ENCODE measurements at places on chromosomes 13 and 19.
A peak's percentile ranks its signal among the peaks of the same experiment; 100 is the strongest.

- no peak for DNase-seq
These were observed 9.3 kb downstream of the ZNF611 start for GRCh38 chr19:52725528-52725961.

DNA sequence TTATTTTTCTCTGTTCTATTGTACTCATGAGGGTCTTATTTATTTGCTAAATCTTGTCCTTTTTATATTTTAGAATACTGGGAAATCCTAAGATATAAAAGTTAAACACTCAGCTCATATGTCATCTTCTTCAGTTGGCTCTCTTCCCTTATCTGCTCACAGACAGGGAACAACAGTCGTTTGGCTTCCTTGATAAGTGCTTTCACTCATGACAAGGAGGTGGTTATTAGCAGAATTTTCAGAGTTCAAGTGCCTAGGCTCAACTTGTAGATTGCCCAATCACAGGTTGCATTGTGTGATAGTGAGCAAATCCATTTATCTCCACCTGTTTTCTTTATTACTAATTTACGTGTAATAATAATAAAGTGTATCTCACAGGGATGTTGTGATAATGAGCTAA is 620.3 kb upstream of the PCDH20 start:
- DNase-seq, result no peak

DNA sequence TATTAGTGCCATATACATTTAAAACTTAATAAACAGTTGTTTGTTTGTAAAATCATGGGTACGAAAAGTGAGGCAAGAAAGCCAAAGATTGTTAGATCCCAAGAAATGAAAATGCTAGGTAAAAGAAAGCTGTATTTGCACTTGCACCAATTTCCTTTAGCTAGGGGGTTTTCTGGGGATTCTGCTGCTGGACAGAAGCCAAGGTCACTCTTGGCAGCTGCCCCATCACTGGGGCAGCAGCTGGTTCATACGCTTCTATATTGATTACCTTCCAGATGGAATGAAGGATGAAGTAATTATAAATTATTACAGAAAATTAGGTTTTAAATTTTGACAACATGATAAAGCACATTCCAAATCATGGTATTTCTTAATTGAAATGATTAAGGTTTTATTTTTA is 127.4 kb downstream of the SLITRK5 start:
- peak; percentile 37 for DNase-seq

DNA sequence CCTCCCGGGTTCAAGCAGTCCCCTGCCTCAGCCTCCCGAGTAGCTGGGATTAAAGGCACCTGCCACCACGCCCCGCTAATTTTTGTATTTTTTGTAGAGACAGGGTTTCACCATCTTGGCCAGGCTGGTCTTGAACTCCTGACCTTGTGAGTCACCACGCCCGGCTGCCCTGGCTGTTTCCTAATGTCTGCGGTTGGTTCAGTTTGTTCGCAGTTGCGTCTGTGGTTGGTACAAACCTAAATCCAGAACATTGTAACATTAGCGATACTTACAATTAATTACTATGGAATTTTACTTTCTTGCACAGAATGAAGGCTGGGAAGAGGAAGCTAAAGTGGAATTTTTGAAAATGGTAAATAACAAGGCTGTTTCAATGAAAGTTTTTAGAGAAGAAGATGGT is 38.1 kb downstream of the RNF17 start:
- DNase-seq, result no peak

- DNase-seq, result no peak
These were observed 876 bp downstream of the SACS start for GRCh38 chr13:23432626-23433025.

DNA sequence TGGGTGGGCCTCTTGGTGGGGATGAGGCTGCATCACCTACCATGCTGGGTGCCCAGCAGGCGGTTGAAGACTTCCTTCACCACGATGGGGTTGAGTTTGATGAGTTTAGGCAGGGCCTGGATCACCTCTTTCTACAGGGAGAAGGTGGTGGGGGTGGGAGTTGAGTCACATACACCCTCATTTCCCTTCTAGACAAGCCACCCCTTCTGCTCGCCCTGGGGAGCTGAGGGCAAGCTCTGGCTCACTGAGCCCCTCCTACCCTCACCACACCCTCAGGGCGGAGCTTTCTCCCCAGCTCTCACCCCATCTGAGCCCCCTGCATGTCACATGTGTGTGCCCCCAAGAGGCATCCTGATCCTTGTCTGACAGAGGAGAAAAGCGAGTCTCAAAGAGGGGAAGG is 7.6 kb upstream of the RSPH6A start:
- DNase-seq, result no peak

DNA sequence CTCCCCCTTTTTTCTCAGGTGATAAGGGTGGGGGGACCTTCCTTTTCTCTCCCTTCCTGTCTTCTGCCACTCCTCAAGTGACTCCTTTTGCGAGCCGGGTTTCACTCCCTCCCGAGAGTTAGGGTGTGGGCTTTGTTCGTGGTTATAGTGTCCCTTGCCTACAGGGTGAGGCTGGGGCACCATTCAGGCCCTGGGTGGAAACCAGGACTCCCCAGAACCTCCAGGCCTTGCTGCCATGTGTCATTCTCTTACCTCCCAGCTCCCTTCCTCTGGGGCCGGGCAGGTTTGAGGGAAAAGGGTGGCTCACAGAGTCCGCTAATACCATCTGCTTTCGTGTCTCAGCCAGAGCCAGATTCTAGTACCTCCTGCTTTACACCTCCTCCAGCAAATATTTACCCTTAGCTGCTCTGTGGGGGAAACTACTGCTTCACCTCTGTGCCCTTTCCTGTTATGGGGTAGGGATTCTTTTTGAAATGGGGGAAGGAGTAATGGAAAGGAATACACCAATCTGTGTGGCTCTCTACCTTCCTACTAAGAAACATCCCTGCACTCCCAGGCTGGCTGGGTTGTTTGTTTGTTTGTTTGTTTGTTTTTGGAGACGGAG is 2.8 kb downstream of the ACTN4 start:
- DNase-seq, result no peak

DNA sequence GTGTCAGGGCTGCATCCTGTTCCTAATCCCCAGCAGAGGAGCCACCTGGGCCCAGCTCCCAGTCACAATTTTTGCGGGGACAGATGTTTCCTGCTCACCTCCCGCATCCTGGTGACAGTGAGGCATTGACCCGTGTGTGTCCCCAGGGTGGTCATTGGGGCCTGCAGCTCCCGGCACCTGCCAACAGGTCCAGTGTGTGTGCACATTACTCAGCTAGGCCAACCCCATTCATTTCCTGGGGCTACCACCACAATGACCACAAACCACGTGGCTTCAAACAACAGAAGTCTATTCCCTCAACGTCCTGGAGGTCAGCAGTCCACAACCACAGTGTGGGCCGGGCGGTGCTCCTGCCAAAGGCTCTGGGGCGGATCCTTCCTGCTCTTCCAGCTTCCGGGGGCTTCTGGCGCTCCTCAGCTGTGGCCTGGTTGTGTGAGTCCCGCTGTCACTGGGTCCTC is 11.9 kb upstream of the F2RL3 start:
- no peak for DNase-seq

GRCh38 chr19:30349131-30349730 is 23.0 kb upstream of the ZNF536 start:
- DNase-seq, result no peak
